ENCODE measurements at places on chromosomes 7 and 10.

- DNase-seq: no peak
Measured at GRCh38 chr10:2619916-2620315, 447.4 kb upstream of the PFKP start.

- no peak for DNase-seq
Measured at GRCh38 chr7:3899559-3899991, 598.5 kb downstream of the SDK1 start.

GRCh38 chr10:20502903-20503585, 394.1 kb downstream of the NEBL start:
- no peak for DNase-seq

DNA sequence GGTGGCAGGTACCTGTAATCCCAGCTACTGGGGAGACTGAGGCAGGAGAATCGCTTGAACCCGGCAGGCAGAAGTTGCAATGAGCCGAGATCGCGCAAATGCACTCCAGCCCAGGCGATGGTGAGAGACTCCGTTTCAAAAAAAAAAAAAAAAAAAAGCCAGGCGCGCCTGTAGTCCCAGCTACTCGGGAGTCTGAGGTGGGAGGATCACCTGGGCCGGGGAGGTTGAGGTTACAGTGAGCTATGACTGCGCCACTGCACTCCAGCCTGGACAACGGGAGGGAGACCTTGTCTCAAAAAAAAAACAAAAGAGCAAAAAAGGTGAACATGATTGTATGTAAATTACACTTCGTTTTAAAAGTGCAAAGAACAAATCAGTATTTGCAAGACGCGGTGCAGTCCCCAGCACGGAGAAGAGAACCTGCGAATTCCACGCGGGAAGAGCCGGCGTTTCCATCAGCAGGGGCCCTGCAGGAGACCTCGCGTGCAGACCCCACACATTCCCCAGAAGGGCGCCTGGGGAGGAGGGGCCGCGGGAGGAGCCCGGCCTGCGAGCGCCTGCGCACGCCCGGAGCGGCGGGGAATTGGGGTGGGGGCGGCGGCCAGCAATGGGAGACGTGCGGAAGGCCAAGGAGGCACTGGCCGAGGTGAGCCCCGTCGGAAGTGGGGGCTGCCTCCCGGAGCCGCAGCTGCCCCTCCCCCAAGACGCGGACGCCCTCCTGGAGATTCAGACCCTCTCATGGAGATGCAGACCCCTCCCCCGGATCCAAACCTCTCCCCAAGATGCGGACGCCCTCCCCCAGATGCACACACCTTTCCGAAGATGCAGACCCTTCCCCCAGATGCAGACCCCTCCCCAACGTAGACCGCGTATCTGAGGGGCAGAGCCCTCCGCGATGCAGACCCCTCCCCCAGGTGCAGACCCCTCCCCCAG, 16.7 kb upstream of the SUN1 start:
- peak; percentile 52 for DNase-seq

GRCh38 chr7:49855281-49855980, 82.0 kb downstream of the VWC2 start:
- no peak for DNase-seq

DNA sequence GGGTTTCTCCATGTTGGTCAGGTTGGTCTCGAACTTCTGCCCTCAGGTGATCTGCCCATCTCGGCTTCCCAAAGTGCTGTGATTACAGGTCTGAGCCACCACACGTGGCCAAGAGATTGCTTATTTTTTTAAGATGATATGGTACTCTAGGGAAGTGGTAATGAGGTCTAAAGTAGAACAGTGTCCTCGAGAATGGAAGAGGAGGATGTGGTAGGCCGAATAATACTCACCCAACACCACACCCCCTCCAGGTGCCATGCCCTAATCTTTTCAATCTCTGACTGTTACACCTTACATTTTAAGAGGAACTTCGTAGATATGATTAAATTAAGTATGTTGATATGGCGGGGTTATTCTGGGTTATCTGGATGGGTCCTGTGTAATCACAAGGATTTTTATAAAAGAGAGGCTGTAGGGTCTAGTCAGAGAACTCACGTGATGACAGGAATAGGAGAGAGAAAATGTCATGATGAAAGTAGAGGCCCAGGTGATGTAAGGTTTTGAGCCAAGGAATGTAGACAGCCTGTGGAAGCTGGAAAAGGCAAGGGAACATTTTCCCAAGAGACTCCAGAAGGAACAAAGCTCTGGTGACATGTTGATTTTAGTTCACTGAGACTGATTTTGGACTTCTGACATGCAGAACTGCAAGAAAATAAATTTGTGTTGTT, 29.5 kb downstream of the CDK13 start:
- no peak for DNase-seq

- DNase-seq: peak; percentile 13
Measured at GRCh38 chr7:120272701-120273475, at the start of gene KCND2. Gene KCND2, plus strand, starts transcription at chr7:120273175.

DNA sequence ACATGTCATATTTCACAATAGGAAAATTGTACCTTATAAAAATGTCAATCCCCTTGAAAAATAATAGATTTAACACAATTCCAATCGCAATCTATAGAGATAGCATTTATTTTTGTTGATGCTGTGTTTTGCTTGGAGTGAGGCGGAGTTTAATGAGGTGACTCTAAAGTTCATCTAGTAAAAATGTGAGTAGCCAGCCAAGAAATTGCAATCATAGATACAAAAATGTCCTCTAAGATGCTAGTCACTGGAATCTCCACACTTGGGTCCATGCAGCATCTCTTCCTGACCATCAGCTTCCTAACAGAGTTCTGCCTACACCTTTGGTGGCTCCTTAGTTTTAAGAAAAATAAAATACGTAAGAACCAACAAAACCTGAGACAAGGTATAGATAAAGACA, 44.9 kb downstream of the GLI3 start:
- no peak for DNase-seq
